ENCODE measurements at places on chromosomes 13 and 19.

- no peak for DNase-seq
These were observed 2.2 kb downstream of the ZNF787 start for GRCh38 chr19:56118666-56119581.

- DNase-seq = no peak
These were observed 25.3 kb downstream of the HTR2A start for GRCh38 chr13:46871557-46871956.

DNA sequence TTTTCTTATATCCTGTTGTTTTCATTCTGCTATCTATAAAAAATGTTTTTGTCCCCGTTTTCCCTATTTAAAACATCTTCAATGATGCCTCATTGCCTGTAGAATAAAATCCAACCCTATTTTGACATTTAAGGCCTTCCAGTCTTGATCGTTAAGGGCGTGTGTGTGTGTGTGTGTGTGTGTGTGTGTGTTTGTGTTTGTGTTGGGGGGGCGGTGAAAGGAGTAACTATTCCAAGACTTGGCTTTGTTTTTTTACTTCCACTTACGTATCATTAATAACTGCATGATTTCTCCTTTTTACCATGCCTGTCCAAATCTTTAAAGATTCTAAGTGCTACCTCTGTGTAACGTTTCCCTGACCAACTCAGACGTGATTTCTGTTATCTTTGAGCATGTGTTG is 784 bp downstream of the PIBF1 start:
- peak; percentile 42 for DNase-seq

DNA sequence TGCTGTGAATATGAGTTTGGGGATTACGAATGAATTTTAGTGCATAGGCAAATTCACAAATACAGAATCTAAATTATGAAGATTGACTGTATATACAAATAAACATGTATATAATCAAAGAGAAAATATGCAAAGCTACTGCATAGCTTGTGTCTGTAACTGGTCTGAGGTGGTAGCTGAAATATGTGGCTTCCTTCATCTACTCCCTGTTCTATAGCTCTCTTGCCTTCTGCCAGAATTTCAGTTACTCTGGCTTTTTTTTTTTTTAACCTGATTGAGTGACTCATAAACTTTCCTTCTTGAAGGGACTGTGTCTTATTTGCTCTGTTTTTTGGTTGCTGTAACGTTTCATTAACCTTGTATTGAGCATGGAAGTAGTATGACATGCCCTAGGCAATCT is 26.6 kb downstream of the DNAJC3 start:
- DNase-seq = no peak

DNA sequence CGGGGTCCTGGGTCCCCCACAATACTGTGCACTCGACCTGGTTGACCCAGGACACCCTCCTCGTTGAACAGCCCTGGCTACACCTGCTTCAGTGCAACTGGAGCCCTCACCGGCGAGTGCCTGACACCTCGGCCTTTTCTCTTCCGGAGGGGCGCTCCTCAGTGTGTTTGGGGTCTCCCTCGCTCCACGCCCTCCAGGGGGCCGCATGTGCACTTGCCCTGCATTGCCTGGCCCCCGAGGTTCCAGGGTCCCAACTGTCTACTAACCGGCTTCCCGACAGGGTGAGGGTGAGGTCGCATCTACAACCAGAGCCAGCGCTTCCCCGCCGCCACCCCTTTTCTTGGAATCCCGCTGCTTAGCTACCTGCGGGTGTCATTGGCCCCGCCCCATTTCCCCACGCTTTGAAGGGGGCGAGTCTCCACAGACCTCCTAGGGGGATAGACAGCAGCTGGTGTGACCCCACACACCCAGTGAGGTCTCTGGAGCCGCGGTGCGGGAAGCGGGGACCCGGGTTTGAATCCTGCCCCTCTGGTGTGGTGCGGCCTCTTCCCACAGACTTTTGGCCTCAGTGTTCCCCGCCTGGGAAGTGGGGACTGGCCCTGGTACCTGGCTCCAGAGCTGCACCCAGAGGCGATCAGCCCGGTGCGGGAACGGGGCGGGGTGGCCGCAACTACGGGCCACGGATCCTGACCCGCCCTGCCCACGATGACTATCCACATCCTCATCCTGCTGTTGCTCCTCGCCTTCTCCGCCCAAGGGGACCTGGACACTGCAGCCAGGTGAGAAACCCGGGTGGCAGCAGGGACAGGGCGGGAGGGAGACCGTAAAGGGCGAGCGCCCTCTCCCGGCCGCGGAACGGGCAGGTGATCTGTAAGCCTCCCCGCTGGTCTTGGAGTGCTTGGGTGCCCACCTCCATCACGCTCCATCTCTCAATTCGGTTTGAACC is at the start of gene ADM5:
TSS of gene ADM5 (plus strand) at position 462 of the 946 bp plus-strand sequence. CDS start at position 706, 244 bp downstream.
- DNase-seq = peak; percentile 64

- DNase-seq = no peak
These were observed 64.6 kb upstream of the KL start for GRCh38 chr13:32951580-32951979.

- no peak for DNase-seq
These were observed 419.5 kb upstream of the ARGLU1 start for GRCh38 chr13:106987427-106987785.

GRCh38 chr19:4759388-4760284 is 31.9 kb upstream of the FEM1A start:
- DNase-seq = peak; percentile 76

DNA sequence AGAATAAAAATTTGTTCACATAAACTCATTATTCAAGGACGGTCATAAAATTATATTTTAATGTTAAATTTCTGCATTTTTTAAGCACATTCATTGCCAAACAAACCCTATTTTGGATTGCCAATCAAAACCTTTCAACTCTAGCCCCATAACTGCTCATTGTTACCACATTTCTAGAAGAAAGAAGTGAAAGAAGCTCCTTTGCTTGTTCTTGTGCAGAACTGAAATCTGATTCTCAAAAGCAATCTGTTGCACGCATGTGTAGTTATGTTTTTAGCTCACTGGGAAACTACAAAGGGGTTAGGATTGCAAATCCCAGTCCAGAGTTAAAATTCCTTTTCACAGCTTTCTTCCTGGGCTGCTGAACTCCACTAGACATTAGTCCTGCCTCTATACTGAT is 109.5 kb upstream of the MIR17HG start:
- no peak for DNase-seq

- DNase-seq = no peak
These were observed 31.5 kb downstream of the COL4A2 start for GRCh38 chr13:110338441-110339101.

GRCh38 chr13:49821216-49822009 is 28.9 kb upstream of the KPNA3 start:
- peak; percentile 7 for DNase-seq

DNA sequence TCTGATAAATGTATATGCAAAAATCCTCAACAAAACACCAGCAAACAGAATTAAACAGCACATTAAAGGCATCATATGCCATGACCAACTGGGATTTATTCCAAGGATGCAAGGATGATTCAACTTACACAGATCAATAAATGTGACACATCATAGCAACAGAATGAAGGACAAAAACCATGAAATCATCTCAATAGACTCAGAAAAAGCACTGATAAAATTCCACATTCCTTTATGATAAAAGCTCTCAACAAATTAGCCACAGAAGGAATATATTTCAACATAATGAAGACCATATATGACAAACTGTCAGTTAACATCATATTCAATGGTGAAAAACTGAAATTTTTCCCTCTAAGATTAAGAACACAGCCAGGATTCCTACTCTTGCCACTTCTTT is 691.6 kb downstream of the DIAPH3 start:
- DNase-seq = no peak

GRCh38 chr13:66273011-66273410 is 957.1 kb downstream of the PCDH9 start:
- DNase-seq = no peak

GRCh38 chr13:94028234-94028633 is 451.2 kb downstream of the DCT start:
- no peak for DNase-seq

DNA sequence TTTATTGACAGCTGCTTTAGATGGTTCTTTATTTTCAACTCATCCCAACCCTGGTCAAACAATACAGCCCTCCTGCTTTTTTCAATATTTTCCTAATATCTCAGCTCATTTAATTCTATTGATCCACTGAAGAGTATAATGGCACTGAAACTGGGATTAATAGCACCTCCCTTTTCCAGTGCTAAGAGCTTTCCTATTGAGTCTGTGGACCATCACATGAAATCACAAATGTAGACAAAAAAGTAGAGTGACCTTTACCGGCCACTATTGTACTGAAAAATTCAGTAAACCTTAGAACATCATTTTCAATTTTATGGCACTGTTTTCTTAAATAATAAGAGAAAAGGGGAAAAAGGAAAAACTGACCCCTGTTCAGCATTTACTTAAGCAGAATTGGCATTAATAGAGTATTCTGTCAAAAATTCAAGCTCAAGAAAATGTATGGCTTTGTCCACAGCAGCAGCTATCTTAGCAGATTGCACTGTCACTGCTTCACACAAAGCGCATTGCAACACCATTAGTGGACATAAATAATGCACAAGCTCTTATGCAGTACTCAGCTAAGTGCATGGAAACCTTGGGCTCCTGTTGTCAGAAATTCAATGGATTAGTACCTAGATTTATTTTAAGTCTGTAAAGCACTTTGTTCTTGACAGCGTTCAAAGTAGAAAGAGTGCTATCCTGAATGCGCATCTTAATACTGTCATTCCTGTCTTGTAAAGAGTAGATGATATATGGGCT is 851.0 kb upstream of the KLHL1 start:
- no peak for DNase-seq

- no peak for DNase-seq
These were observed 558 bp downstream of the MZT1 start for GRCh38 chr13:72726726-72727416.

DNA sequence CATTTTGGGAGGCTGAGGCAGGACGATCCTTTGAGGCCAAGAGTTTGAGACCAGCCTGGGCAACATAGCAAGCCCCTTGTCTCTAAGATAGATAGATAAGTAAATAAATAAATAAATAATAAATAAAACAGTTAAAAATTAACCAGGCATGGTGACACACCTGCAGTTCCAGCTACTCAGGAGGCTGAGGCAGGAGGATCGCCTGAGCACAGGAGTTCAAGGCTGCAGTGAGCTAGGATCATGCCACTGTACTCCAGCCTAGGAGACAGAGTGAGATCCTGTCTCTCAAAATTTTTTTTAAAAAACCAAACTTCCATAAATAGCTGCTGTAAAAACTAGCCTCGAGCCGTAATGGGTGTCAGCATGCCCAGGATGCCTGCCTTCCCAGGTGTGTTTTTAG is 14.4 kb upstream of the NAXD start:
- no peak for DNase-seq

DNA sequence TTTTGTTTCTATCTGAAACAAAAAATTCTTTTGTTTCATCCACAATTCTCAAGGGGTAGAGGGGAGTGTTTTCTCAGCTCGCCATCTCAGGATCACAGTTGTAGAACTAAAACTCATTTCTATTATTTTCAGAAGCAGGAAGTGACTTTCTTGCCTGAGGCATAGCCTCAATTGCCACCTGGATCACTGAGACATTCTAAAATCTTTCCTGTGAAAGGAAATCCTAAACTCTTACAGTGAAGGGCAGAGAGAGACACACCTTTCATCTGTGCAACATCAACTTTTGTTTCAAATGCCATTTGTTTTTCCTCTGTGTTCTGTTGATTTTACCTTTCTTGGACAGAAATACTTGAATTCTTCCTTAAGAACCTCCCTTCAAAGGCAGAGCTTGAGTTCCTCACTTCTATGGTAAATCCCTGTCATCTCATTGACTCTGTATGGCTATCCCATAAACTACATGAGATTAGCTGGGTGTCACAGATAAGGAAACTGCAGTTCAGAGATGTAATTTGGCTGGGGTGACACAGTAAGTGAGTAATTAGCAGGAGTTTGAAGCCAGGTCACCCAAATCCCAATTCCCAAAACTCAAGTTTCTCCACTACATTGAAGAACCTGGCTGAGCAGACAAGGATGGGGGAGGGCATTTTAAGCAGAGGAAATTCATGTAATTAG is 224.4 kb upstream of the HTR2A start:
- DNase-seq = no peak

- DNase-seq = no peak
These were observed 7.0 kb downstream of the CRYL1 start for GRCh38 chr13:20518660-20519100.

GRCh38 chr13:46210362-46211083 is 1.2 kb upstream of the LRRC63 start:
- no peak for DNase-seq

- no peak for DNase-seq
These were observed 1462.4 kb downstream of the UQCRFS1 start for GRCh38 chr19:27750391-27751043.

DNA sequence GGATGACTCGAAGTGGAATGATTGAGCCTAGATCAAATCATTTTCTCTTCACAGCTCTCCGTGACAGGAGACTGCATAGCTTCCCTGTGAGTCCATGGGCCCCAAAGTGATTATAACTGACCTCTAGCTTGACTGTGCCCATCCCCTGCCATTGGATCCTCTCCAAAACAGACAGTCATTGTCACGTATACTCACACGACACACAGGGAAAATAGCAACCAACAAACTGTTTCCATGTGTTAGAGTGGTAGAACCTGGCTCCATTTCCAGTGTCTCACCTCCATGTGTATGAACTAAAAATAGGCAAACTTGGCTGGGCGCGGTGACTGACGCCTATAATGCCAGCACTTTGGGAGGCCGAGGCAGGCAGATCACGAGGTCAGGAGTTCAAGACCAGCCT is 48.8 kb upstream of the NPAS1 start:
- no peak for DNase-seq

GRCh38 chr13:106623799-106624460 is 56.0 kb upstream of the ARGLU1 start:
- no peak for DNase-seq

DNA sequence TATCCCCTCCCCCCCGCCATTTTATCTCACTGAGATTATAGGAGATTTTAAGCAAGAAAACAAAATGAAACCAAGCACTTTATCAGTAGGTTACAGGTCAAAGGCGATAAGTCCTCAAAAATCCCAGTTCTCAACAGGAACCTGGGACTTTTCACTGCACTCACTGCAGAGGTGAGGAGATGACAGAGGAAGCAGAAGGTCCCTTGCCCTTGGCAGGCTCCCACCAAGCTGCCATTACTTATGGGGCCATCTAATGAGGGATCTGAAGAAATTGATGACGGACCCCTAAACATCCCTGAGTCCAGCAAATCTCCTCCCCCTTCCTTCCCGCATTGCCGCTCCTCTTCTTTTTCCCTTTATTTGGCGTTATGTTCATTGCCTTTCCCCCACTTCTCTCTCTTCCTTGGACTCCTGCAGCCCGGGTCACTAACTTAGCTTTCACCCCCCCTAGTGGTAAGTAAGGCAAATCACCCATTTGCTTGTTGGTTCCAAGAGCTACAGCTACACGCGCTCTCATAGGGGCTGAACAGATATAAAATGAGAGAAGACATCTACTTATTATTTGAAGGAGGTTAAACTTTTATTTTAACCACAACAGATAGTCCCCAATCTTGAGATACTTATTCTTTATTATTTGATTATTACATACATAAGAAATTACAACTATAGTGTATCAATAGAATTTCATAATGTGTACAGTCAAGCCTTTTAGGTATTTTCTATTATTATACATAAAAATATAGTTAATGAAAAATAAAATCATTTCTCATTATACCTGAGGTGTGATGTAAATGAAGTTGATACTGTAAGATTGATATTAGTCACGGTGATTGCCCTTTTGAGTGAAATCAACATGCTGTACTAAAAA is 52.0 kb upstream of the ARGLU1 start:
- no peak for DNase-seq
